ENCODE measurements at places on chromosomes 16 and 17.

GRCh38 chr17:7589891-7590691, at the start of gene SOX15:
Gene SOX15, minus strand, starts transcription at chr17:7590094. Its CDS starts 418 bp downstream, at chr17:7589676.
- peak; percentile 66 for DNase-seq

- DNase-seq, result peak; percentile 59
These were observed 44.0 kb upstream of the AKTIP start for GRCh38 chr16:53546988-53547391.

DNA sequence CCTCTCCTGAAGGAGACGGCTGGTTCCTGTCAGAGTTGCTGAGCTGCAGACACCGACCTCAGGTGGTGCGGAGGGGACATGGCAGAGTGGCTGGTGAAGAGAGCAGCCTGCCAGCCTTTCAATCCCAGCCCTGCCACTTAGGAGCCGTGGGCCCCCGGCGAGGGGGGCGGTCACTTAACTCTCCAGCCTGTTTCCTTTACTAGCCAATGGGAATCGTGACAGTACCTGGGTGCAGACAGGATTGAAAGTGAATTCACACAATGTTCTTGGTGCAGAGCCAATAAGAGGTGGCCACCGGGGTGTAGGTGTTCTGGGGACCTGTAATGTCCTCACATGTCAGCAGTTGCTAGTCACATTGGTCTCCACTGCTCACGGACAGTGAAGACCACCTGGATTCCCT, 13.5 kb downstream of the ACE start:
- no peak for DNase-seq

DNA sequence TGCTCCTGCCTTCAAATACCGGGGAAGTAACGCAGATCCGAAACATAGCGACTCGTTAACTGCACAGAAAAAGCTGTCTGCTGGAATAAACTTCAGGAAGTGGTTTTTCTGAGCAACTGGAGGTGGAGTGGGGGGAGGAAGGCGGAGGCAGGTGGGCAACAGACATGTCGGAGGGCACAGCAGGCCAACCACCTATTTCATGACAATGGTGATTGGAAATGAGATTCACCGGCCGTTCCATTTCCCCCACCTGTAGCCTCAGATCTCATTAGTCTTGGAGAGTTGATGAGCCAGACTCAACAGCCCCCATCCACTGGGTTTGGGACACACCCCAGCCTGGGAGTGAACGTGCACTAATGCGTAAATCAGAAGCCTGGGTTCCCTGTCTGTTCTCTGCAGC, 7.7 kb upstream of the PECAM1 start:
- no peak for DNase-seq

- DNase-seq, result no peak
These were observed 252.3 kb upstream of the EEF2KMT start for GRCh38 chr16:5349670-5350517.

GRCh38 chr16:70476272-70477020, 22.1 kb downstream of the FCSK start:
- DNase-seq, result peak; percentile 69

- no peak for DNase-seq
These were observed 17.2 kb downstream of the CRISPLD2 start for GRCh38 chr16:84836967-84837366.

GRCh38 chr16:24255456-24256371, at the start of gene CACNG3:
Gene CACNG3, plus strand, starts transcription at chr16:24256335. Its CDS starts 420 bp downstream, at chr16:24256755.
- peak; percentile 9 for DNase-seq

DNA sequence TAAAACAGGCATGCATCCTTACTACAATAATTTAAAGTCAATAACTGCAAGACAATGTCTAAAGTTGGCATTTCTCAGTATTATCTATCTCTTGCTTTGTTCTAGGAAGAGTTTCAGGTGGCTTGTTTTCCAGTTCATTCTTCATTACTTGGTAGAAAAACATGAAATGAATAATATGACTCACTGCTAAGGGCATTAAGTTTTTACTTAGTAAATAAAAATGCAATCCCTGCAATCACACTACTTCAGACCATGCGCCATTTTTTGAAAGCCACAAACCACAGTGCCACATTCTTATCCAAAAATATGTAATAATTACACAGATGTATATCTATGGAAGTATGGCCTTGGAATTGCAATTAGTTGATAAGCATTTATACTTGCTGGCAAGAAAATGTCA, 55.4 kb downstream of the CREBBP start:
- DNase-seq, result peak; percentile 45

- no peak for DNase-seq
These were observed 46.0 kb downstream of the GLG1 start for GRCh38 chr16:74560912-74561311.

DNA sequence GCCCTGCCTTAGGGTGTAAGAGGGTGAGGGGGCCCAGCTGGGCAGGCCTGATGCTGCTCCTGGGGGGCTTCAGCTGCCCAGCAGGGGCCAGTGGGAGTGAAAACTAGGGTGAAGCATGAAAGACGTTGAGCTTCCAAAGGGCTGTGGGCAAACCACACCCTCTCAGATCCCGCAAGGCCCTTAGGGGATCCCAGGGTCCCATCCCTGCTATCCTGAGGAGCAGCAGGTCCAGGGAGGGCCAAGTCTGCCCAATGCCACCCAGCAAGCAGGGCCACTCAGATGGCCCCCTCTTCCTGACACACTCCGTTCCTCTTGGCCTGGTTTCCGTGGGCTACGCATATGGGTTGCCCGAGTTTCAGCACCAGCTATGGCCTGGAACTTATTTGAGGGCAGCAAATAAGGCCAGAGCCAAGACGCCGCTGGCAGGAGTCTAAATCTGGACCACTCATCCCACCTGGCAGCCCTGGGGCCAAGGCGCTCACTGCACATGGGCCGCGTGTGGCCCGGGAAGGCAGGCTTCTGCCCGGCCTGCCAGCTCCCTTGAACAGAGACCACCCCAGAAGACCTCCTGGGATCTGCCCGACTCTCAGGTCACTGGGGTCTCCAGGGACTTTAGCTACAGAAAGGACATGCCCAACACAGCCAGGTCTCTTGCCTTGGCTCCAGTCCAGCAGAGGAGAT, 4.2 kb downstream of the ATP2A3 start:
- no peak for DNase-seq

DNA sequence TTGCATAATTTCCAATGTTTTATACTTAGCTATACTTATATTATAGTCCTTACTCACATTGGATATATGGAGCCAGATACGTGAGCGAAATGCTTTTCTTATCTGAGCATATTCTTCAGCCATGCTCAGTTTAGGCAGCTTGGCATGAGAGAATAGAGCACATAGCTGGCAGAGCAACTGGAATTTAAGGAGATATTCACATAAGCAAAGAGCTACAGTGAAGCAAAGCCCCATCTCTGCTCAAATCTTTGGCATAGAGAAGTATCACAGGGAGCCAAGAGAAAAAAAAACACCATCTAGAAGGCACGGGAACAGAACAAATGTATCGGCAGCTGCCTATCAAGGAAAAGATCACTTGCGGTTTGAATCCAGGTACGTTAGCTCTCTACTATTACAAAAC, 734.2 kb upstream of the KIF2B start:
- no peak for DNase-seq

DNA sequence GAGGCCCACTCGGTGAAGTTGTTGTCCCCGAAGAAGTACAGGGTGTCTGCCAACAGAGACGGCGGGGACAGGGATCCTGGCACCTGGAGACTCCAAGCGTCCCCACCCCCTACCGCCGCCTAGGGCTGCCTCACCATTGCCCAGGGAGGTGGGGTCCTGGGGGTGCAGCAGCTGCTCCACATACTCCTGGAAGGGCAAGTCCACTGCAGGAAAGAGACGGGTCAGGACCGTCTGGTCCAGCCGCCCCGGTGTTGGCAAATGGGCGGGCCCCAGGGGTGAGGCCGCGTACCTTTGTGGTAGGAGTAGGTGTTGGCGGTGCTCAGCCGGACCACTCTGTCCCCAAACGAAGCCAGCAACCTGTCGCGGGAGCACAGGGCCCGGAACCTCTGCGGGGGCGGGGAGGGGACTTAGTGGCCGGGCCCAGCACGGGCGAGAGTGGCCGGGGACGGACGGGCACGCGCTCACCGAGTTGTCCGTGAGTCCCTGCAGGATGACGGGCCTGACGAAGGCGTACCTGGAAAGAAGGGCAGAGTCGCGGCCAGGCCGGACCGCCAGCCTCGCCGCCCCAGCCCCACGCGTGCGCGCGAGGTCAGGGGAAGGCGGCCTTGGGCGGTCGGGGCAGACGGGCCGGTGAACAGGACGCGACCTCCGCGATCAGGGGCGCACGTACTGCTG, 601 bp downstream of the JMJD8 start:
- DNase-seq, result no peak

DNA sequence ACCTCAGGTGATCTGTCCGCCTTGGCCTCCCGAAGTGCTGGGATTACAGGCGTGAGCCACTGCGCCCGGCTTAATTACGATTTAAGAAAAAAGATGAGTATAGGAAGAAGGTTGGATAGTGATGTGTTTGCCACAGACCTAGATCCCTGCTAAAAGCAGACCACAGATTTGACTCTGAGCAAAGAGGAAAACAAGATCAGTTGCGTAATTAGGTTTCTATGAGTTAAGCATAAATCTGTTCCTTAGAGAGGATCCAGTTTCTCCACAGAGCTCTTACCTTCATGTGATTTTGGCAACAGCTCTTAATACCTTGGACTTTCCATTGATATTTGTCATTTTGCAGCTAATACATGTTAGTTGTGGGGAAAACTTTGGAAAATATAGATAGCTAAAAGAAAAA, 31.1 kb downstream of the CDH1 start:
- no peak for DNase-seq

DNA sequence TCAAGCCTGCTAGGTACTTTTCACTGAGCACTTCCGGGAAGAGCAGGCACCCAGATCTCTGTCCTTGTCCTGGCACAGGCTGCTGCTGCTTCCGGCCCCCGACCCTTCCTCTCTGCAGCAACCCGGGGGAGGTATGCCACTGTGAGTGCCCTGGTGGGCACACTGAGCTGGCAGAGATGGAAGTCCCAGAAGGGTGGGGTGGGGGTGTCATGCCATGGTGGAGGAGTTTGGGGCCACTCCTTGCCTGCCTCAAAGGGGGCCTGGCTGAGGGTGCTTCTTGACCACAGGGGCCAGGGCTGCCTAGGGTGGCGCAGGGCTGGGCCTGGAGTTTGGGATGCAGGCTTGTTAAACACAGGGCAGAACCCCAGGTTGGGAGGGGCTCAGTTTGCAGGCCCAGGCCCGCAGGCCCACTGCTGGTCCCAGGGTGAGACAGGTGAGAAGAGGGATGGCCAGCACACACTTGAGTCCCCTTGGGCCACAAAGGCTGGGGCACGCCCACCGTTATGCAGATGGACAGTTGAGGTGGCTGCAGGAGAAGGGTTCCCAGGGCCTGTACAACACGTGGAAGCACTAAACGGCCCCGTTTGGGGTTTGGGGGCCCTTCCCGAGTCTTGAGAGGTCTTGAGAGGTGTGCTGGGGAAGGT, 8.7 kb downstream of the TMEM235 start:
- no peak for DNase-seq

DNA sequence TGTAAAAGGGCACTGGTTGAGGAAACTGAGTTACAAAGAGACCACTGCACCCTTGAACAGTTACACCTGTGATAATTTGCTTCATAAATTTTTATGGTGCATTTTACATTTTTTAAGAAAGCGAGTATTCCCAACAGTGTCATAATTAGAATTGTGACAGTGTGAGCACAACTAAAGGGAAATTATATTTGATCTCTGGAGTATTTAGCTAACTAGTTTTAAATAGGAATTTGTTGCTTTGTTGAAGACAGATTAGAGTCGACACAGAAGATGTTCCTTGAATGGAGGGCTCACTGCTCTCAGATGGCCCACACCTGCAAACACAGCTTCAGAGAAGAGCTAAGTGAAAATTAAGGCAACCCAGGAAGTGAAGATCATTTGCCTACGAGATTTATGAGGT, 555.0 kb upstream of the GOT2 start:
- DNase-seq, result no peak

- no peak for DNase-seq
These were observed 179.7 kb downstream of the NPIPB11 start for GRCh38 chr16:29226782-29227181.

DNA sequence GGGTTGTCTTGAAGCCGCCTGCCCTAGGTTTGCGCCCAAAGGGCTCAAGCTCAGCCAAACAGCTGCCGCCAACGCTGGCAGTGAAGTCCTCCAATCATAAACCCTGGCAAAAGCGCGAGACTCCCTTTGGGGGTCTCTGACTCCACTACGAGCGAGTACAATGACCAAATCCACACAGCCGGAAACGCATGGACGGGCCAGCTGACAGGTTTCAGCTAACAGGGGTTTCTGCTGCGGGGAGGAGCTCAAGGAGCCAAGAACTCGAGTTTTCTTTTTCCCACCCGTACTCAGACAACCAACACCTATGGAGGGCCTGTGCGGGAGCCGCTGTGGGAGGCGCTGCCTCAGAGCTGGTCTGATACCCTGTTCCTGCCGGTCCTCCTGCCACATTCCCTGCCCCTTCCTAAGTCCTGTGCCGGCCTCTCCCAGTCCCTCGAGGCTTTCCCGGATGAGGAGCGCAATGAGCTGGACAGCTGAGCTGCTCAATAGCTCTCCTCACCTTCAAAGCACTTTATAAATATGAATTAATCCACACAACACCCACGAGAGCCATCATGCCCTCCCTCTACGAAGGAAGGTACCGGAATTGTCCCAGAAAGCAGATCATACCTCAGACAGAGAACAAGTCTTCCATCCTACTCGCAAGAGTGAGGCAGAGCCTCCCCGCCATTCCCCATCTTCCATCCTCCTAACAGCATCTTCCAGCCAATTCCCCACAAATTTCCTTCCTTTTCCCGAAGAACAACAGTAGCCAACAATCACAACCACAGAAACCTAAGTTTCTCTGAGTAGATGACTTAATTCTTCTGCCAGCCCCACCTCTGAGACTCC, 6.1 kb downstream of the ABR start:
- no peak for DNase-seq

DNA sequence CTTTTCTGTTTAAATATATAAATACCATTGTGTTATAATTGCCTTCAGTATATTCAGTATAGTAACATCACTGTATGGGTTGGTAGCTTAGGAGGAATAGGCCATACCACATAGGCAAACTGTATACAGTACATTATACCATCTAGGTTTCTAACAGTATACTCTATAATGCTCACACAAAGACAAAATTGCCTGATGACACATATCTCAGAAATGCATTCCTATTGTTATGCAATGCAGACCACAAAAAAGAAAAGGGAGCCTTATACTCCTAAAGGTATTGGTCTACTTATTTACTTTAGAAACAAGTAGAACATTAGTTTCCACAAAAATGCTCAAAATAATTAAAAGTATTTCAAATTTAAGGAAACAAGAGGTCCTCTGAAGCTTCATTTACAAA, 47.9 kb downstream of the SETD6 start:
- DNase-seq, result peak; percentile 56

- DNase-seq, result no peak
These were observed 2.9 kb downstream of the ZNF750 start for GRCh38 chr17:82836823-82837357.

GRCh38 chr17:83080579-83080857, 1.1 kb downstream of the METRNL start:
- DNase-seq, result no peak

- DNase-seq, result no peak
These were observed 55.7 kb downstream of the SCNN1B start for GRCh38 chr16:23357761-23358290.

Data from cardiac fibroblast (primary cell).